ENCODE measurements at places on chromosomes 3 and 15.

DNA sequence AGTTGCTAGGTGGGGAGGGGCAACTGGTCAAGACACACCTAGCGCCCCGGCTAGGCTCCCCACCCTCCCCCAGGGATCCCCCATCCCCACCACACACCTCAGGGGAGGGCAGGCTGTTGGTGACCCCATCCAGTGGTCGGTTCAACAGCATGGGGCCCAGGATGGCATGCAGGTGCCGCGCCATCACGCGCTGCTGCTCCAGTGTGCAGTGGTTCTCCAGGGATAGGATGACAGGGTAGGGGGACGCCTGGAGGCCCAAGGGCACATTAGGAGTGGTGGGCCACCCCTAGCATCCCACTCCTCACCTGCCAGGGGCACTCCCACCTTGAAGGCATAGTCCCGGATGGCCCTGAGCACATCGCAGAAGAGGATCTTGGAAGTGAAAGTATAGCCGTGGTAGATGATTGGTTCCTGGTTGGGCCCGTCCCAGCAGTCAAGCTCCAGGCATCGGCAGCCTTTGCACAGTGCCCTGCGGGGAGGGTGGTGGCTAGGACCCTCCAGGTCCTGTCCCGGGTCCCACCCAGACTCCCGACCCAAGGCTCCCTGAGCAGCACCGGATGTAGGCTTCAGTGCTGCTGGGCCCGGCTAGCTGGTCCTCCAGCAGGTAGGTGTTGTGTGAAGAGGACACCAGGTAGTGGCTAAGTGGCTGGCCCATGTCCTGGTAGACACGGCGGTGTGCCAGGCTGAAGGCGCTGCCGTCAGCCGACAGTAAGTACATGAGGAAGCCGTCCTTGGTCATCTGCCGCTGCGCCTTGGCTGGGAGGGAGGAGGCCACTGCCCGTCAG is 19.4 kb downstream of the VILL start:
- no peak for DNase-seq

DNA sequence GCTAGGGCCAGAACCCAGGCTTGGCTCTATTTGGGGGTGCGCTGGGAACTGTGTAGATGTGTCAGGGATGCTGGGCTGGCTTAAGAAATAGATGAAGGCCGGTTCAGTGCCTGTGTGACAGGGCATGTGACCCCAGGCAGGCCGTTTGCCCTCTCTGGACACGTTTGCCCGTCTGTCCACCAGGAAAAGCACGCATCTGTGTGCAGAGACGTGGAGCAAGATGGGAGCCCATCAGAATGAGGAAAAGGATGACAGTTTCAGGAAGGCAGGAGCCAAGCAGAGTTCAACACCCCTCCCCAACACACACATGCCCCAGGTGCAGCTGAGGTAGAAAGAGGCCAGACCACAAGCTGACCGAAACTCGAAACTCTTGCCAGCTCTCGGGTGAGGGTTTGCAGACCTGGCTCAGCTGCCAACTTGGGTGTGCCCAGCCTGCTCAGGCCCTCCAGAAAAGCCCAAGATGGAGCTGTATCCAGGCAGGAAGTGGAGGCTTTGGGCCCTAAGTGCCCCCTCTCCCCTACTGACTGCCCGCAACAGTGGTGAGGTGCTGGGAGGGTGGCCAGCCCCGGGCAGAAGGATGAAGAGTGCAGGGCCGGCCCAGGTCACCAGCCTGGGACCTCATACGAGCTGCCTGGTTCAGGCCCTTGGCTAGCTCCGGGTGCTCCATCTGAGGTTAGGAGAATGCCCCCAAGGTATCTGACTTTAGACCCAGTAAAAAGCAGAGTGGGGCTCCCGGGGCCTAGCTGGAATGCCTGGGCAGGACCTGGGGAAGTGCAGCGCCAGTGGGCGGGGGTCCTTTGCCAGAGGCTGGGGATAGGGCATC is 10.2 kb upstream of the MESP1 start:
- DNase-seq: no peak

DNA sequence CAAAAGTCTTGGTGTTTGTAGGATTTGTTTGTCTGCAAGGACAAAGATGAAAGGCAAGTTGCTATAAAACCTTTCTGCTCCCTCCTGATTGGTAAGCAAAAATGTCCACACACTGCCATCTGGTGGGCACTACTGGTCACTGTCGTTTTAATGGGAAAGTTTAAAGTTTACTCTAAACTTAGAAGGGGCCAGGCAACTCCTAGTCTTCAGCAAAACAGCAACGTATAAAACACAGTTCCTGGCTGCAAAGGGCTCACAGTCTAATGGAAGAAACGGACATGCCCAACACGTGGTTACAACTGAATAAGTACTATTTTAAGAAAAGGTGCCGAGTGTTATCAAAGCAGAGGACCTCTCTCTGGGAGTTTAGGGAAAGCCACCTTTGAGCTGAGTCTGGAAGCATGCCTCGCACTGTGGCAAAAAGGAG is 23.7 kb upstream of the TPRG1 start:
- DNase-seq: peak; percentile 51

DNA sequence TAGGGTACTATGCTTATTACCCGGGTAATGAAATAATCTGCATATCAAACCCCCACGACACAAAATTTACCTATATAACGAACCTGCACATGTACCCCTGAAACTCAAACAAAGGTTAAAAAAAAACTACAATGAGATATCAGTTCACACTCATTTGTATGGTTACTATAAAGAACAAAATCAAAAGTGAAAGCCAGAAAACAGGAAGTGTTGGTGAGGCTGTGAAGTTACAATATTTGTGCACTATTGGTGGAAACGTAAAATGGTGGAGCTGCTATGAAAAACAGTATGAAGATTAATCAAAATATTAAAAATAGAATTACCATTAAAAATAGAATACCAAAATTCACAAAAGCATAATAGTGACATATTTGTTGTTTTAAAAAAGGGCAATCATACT is 128.9 kb downstream of the ZIC1 start:
- DNase-seq: no peak

- DNase-seq: no peak
Observed at GRCh38 chr3:133474817-133475216, 75.0 kb downstream of the BFSP2 start.

DNA sequence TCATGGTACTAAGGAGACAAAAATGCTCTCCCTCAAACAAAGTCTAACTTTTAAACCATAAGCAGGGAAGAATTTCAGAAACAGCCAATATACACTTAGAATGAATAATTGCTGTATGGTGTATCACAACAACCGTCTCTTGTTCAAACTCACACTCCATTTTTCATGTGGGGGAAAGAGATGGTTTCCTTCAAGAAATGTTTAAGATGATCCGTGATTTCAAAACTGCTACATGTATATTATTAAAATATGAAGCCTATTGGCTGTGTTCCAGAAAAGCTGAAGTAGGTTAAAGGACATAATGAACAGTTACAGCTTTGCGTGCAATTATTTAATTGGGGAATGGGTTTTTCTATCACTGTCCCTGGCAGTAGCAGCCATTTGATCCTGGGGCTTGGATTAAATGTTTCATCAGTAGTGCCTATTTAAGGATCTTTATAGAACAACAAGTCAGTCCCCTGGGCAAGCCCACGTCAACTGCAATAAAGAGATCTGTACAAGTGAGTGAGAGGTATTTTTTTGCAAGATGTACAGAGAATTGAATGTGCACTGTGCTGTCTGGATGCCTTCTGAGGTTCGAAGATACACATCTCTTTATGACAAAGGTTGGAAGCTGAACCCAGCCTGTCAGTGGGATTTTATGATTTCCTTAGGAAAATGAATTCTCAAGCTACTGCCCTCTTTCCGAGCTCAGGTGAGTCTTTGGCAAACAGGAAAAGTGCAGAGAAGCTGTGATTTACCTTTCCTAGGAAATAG is 337.2 kb upstream of the RARB start:
- no peak for DNase-seq

DNA sequence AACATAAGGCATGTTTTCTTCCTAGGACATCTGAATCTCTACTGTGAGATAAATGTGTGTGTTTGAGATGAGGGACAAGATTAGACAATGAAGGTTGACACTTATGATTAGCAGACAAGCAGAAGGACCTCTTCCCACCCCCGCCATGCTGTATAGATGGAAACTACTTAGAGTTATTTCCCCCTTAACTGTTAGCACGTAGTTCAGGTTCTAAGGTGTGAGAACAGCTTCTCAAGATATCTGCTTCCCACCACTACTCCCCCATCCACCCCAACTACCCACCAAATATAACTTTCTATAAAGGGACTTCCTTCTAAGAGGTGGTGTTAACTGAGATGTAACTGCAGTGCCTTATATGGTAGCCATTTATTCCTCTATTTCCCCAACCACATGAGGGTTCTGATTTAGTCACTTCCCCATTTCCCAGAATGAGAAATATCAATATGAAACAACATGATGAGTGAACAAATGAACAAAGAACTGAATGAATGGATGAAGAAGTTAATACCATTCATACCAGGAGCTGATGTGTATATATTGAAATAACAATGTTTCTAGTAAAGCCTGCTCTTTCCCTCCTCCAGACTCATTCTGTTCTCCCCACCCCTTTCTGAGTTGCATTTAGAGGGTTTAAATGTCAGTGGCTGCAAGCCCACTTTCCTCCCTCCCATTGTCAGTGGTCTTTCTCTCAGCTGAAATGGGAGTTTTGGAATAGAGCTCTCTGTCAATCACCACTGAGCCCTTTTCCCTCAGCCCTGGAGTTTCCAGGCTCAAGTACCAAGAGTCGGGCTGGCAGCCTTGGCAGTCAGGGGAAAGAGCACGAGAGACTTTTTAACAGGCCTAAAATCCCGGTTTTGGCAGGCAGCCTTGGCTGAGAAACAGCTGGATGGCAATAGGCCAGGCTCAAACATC is 7.7 kb upstream of the RFTN1 start:
- DNase-seq: no peak

Measured in effector CD8-positive, alpha-beta T cell (primary cell).